ENCODE measurements at places on chromosomes 11 and 22.

- no peak for DNase-seq
Measured at GRCh38 chr11:12161603-12162350, 51.4 kb downstream of the MICAL2 start.

GRCh38 chr11:33930317-33931021 is 38.6 kb upstream of the LMO2 start:
- no peak for DNase-seq

DNA sequence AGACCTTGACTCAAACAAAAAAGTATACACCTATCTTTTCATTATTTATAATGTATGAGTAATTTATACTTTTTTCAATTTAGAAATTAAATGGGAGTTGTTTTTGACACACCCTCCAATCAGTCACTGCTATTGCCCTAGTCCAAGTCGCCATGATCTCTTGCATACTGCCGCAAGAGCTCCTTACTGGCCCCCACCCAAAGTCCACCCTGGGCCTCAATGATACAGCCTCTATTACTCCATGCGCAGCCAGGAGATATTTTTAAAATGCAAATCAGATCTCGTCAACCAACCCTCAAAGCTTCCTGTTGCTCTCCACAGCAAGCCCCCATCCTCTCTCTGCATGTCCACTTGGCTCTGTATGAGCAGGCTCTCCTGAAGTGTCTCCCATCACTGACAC is 12.8 kb upstream of the LMO1 start:
- no peak for DNase-seq

GRCh38 chr11:127643268-127644058 is 642.9 kb upstream of the KIRREL3 start:
- no peak for DNase-seq

DNA sequence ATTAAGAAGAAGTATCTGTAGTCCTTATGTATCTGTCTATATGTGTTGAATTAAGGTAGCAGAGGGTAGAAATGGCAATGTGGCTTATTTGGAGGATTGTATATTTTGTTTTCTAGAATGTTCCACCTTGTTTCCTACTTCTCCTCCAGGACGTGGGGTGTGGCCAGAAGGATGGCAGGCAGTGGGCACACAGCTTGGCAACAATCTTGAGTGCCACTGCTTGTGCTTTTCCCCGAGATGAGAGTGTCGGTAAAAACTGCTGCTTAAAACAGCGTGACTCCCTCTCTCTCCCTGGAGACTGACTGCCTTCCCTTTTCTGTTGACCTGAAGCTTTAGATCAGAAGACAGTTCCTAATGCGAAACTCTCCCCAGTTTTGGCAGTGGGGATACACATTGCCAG is 61.2 kb downstream of the FAT3 start:
- DNase-seq, result no peak

DNA sequence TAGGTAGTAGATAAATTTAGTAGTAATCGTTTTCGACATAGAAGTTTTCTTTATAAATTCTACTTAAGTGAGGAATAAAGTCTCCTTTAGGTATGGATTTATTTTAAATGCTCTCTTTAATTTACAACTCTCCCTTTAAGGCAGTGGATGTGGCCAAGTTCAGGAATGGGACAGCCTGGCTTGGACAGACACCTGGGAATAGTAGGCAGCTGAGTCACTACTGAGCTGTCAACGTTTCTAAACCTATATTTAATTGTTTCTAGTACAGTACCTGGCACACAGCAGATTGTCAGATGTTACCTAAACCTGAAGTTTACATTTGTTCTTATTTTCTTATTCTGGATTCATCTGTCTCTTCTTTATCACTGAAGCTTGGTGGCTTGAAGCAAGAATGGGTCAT is 85.1 kb downstream of the DEPDC5 start:
- no peak for DNase-seq

DNA sequence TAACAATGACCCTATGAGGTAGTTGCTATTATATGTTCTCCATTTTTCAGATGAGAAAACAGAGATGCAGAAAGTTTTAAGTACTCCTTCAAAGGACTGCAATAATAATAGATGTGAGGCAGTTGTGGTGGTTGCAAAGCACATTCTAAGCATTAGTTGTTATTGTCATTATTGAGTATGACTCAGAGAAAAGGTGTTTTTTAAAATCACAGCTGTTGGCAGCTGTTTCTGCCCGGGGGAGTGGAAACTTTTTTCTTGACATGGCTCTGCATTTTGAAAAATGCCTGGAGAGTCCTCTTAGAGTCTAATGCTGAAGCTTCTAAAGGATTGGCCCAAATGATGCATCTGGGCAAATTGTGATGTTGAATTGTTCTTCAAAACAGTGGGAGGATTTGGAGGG is 244.5 kb upstream of the MPPED2 start:
- no peak for DNase-seq

GRCh38 chr22:36858156-36858555 is 2.6 kb upstream of the NCF4 start:
- DNase-seq, result no peak

DNA sequence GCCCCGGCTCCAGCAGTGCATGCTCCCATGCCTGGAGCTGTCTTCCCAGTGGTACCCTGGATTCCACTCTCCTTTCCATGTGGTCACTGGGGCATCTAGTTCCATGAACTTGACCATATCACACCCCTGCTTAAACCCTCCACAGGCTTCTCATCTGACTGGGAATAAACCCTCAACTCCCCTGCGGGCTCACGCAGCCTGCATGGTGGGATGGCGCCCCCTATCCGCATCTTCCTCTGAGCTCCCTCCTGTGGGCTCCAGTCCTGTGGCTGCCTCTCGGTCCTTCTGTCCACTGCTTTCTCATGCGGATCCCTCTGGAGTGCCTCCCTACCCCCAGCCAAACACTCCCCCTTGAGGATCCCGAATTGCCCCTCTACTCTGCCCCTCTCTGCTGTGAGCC is 41.4 kb upstream of the TTLL12 start:
- no peak for DNase-seq

- no peak for DNase-seq
Measured at GRCh38 chr22:47006433-47006832, 244.0 kb downstream of the TBC1D22A start.

DNA sequence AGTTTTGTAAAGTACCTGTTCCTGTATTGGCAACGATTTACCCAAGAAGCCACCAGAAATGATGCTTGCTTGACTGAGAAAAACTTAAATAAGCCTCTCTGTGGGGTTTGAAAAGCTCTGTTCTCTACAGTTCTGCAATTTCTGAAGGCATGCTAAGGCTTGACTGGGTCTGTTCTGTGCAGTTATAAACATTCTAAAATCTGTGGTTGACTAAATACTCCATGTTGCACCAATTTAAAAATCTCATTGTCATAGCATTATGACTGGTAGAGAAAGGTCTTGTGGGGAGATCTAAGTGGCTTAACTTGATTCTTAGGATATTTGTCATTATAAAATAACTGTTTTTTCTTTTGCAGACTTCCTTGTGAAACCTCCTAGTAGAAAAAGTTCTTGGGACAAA is 73.7 kb downstream of the MTMR3 start:
- no peak for DNase-seq

DNA sequence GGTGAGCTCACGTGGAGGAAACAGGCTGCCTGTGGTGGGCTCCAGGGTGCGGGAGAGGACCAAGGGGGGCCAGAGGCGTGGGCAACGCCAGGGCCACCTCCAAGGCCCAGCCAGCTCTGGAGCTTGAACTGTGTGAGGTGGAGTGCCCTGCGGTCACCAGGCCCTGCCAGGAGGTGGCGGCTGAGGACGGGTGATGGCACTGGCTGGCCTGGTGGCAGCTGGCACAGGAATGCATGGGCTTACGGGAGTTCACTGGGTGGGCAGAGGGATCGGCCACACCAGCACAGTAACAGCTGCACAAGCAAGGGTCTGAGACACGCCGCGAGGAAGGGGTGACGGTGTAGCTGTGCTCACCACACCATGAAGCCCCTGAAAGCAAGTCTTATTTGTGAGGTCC is 15.8 kb downstream of the TOLLIP start:
- no peak for DNase-seq

- DNase-seq, result no peak
Measured at GRCh38 chr22:39237318-39238100, 7.3 kb downstream of the PDGFB start.

DNA sequence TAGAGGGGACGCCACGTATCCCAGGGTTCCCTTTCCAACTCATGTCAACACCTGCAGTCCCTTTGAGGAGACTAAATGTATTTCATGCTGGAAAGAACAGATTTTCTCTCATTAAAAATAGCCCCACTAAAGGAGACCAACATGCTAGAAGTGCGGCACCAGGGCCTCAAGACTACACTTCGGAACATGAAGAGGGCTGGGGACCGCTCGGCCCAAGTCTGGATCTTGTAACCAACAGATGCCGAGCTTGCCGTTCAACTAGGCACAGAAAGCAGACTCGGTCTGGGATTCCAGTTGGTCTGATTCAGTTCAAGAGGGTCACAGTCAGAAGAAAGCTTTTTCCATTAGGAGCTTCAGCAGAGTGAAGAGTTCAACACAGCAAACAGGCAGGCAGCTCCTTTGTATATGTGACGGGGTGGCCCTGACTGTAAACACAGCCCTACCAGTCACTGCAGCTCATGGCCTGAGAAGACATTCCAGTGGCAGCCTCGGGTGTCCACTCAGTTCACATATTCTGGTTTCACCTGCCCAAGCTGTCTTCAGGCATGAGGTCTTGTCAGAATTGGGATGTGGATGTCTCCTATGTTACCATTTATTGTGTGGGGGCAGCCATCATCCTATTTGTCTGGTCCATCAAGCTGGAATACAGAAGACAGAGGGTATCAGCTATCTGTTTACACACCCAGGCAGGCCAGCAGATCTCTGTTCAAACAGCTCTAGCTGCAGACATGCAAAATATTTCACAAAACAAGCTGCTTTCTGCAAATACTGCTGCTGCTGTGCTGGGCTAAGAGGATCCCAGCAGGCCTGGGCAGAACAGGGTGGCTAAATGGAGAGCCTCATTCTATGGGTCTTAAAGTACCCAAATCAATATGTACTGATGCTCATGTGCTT is 8.8 kb downstream of the RIC8A start:
- no peak for DNase-seq

DNA sequence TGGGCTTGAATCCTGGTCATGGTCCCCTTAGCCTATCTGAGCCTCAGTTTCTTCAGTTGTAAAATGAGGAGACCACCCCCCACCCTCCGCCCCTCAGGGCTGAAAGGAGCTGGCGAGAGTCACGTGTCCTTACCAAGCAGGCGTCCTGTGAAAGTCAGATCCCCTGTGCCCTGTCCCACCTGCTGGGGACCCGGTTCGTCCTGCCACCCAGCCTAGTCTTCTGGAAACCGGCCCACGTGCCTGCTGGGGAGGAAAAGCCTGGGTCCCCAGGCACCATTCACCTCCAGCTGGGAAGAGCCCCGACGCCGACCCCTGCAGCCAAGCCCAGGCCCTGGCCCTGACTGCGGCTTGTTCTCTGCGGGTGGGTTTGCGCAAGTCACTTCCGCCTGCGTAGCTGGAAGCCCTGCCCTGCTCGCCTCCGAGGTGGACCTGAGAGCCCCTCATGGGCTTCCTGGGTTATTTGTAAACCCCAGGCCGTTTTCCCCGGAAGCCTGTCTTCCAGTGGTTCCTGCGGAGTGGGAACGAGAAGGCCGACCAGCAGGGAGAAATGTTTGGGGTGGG is 679 bp upstream of the SSH3 start:
- no peak for DNase-seq

DNA sequence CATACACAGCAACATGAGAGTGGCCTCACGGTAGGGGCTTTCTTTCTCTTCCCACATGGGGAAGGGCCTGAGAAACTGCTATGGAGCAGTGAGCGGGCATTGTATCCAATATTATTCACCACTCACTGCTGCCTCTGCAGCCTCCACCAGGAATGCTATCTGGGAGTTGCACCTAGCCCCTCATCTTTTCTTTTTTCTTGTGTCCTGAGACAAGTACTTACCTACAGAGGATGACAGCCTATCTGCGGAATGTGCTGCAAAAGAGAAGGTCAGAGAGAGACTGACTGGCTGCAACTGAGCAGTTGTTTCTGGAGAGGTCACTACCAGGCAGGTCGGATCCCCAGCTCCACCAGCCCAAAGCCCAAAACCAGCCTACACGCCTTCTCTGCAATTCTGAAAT is 52.1 kb upstream of the HTATIP2 start:
- no peak for DNase-seq

DNA sequence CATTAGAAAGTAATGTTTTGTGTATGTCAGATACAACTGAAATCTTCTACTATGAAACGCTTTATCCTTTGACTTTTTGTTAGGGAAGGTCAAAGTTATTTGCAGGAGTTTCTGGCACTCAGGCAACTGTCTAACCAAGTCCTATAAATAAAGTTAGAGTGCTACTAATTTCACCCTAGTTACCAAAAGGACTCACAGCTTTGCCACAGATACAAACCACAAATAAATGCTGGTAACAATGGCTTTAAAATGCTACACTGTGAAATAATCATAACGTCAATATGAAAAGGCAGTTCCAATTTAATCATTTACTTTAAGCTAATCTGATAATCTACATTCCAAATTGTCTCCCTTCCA is 124.3 kb downstream of the RBFOX2 start:
- no peak for DNase-seq

DNA sequence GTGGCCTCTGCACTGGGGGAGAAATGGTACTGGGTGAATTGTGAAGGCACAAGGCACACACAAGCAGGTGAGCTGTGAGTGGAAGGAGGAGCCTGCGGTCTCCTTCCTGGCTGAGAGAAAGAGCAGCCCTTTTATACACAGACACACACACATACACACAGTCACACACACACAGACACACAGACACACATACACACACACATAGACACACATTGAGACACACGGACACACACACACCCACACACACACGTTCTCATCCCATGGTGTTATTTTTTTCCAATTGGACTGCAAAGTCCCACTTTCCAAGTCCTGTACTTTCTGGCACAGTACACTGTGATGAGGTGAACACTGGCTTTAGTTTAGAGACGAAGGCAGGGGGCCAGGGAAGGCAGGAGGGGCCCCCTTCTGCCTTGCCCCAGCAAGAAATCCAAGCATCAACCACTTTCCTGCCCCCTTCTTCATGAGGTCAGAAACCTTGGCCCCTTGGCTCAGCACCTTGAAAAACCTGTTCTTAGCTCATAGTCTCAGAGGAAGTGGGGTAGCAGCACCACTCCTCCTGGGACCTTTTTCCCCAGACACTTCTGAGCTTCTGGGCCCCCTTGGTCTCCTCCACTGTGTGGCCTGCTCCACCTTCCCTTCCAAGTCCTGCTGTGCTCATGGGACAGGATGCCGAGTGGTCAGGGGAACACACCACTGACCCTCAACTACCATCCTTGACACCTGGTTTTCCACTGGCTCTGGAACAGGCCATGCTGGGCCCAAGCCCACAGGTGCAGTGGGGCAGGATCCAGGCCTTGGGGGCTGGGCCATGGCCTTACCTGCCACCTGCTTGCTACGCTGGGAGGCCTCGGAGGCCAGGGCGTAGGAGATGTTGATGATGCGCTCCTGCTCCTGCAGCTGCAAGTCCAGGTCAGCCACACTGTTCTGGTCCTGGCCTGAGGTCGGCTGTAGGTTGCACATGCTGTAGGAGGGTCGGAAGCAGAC is 43.8 kb downstream of the C11orf58 start:
- DNase-seq, result no peak

DNA sequence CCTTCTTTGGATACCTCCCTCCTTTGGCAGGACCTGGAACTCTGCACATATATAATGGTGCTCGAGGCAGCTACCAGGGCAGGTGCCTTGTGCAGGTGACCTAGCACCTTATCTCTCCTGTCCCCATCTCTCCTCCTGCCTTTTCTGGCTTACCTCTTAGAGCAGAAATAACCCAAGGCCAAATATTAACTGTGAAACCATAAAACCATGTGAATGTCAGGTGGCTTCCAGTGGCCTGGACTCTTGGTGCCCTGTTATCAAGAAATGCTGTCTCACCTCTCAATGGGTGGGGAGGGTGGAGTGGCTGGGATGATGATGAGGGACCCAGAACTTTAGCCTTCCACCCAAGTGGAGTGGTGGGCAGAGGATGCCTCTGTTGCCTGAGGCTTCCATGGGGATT is 42.9 kb downstream of the YWHAH start:
- no peak for DNase-seq

All from AG09319 (cell line).